ENCODE measurements at places on chromosomes 3 and 15.

- peaks cover 17% of the 10 kb centered on the region for H3K4me1 ChIP-seq
- H3K4me3 ChIP-seq: peak overlapping the region; percentile 56
- no peak for DNase-seq
- H3K36me3 ChIP-seq: no peaks in the 10 kb centered on the region
Measured at GRCh38 chr15:74613089-74613952, 2.3 kb upstream of the CLK3 start.

DNA sequence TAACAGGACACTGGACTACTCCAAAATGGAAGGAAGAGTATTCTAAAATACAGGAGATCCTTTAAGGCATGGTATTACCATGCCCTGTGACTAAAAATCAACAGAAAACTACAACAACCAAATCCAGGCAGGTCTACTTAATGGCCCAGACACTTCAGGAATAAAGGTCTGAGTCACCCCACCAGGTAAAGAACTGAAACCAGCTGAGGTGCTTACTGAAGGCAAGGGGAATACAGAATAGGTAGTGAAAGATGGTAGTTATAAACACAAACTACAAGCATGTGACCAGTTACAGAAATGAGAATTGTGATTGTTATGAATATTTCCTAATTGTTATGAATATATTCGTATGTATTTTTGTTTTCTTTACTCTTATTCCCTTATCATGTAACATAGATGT is 13.4 kb downstream of the IFT57 start:
- no peak for DNase-seq
- peak overlapping the region; percentile 68 for H3K27ac ChIP-seq
- H3K36me3 ChIP-seq: peaks cover 47% of the 10 kb centered on the region
- peaks cover 23% of the 10 kb centered on the region for H3K4me1 ChIP-seq
- no peaks in the 10 kb centered on the region for H3K27me3 ChIP-seq

GRCh38 chr3:30775040-30775439 is 119.4 kb downstream of the GADL1 start:
- no peak overlapping the region for H3K4me3 ChIP-seq
- no peaks in the 10 kb centered on the region for H3K36me3 ChIP-seq
- peaks cover 5% of the 10 kb centered on the region for H3K27me3 ChIP-seq
- no peaks in the 10 kb centered on the region for H3K4me1 ChIP-seq

DNA sequence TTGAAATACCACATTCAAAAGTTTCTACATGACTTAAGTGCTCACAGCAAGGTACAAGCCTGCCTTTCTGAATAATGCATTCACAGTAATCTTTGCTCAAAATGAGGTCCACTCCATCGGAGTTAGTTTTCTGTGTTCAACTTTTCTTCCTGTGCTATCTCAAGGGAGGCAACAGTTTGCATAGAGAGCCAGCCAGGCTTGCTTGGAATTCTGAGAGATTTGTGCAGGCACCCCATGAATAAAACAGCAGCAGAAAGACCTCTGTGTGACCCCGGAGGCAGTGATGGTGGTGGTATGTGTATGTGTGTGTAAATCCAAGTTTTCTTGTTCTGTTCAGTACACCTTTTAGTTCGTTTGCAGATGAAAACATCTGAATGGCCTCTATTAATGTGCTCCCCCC is 124.0 kb downstream of the ADAMTS9 start:
- no peak overlapping the region for H3K27ac ChIP-seq
- H3K36me3 ChIP-seq: no peaks in the 10 kb centered on the region
- H3K4me3 ChIP-seq: no peak overlapping the region

DNA sequence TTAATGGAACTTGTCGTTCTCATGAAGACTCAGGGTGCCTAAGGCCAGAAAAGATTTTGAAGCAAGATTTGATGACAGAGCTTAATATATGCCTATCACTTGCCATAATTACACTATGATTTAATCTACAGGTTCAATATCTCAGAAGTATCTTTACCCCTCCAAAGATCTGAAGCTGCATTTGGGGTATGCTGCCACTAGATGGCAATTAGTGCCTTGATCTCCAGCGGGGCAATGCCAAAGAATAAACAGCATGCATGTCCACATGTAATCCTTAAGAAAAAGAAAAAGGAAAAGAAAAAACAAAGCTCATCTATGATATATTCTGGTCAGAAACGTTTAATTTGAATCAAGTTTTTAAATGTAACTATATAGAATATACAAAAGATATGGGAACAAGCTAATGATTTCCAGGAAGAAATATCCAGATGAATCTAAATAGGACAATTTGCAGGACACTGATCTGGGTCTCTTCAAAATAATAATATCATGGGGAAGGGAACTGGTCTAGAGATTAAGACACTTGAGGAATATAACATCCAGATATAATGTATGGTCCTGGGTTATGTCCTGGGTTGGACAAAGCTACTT is 55.0 kb upstream of the SOX14 start:
- peaks cover 4% of the 10 kb centered on the region for H3K27me3 ChIP-seq
- no peak overlapping the region for H3K27ac ChIP-seq
- no peaks in the 10 kb centered on the region for H3K36me3 ChIP-seq
- no peak for DNase-seq
- no peak overlapping the region for H3K4me3 ChIP-seq

- DNase-seq: no peak
- no peaks in the 10 kb centered on the region for H3K27me3 ChIP-seq
- peak overlapping the region; percentile 68 for H3K4me3 ChIP-seq
- H3K36me3 ChIP-seq: no peaks in the 10 kb centered on the region
- peak overlapping the region; percentile 92 for H3K27ac ChIP-seq
Measured at GRCh38 chr15:99507504-99508310, 58.1 kb upstream of the MEF2A start.

GRCh38 chr3:152385761-152386160 is 117.0 kb downstream of the MBNL1 start:
- H3K4me3 ChIP-seq: no peak overlapping the region
- peaks cover 10% of the 10 kb centered on the region for H3K36me3 ChIP-seq
- H3K27me3 ChIP-seq: no peaks in the 10 kb centered on the region
- peaks cover 37% of the 10 kb centered on the region for H3K4me1 ChIP-seq
- DNase-seq: no peak

DNA sequence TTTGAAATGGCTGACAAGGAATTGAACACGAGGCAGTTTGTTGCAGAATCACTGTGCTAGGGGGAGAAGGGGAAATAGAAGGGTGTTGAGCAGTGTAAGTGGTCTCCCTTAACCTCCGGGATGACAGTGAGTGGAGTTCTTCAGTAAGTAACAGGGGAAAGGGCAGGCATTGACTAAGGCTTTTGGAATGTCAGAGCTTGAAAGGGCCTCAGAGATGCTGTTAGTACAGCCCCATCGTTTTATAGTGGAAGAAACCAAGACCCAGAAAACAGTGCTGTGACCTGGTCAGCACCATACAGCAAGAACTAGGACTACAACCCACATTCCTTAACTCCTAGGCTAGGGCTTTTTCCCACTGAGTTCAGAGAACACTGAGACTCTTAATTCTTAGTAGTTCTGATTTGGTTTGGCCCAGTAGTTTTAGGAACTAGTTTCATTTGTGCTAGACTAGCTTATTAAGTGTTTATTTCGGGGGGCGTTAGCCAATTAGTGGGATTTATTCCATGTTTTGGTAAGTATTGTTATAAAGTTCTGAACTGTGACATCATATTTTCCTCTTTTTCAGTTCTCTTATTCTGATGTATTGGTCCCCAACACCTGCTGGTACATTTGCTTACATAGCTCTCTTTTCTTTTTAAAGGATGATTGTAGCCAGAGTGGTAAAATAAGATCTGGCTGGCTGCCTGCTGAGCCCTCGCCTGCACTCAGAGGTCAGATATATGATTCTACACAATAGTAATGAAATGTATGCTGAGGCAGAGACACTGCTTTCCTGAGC is 34.2 kb downstream of the RAB11A start:
- peaks cover 2% of the 10 kb centered on the region for H3K36me3 ChIP-seq
- peak overlapping the region; percentile 82 for H3K27ac ChIP-seq
- H3K27me3 ChIP-seq: no peaks in the 10 kb centered on the region
- no peak overlapping the region for H3K4me3 ChIP-seq
- peaks cover 22% of the 10 kb centered on the region for H3K4me1 ChIP-seq
- no peak for DNase-seq

DNA sequence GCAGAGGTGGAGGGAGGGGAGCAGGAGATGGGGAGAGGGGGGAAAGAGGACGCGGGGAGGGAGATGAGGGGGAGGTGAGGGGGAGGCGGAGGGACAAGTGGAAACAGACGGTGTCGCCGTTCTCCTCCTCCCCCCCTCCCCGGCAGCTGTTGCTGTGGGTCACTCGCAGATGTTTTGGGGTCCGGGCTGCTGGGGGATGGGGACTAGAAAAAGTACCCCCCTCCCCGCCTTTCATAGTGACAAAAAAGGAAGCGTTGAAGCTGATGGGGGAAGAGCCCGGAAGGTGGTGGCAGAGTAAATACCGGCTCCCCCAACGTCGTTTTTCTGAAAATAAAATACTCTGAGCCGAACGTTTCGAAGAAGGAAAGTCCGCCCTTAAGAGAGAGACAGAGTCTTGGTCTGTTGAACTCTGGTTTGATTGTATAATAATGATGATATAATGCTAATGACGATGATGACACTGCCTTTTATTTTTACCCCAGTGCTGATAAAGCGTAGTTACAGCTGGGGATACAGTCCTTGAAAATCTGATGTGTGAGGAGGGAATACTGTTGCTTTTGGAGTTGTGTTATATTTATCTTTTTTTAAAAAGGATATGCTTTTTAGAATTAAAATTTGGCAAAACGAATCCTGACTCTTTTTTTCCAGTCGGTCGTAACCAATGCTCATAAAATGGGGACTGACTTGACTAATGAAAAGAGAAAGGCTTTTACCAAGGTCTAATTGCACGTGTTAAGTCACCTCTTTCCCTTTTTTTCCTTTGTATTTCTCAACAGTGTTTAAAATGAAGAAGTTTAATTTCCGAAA is 993 bp downstream of the STXBP5L start:
- peaks cover 15% of the 10 kb centered on the region for H3K4me1 ChIP-seq
- H3K27me3 ChIP-seq: peaks cover 22% of the 10 kb centered on the region
- DNase-seq: no peak
- peak overlapping the region; percentile 14 for H3K4me3 ChIP-seq
- peaks cover 2% of the 10 kb centered on the region for H3K36me3 ChIP-seq

GRCh38 chr3:9207116-9207763 is 42.2 kb downstream of the SRGAP3 start:
- peaks cover 8% of the 10 kb centered on the region for H3K27me3 ChIP-seq
- H3K4me1 ChIP-seq: peaks cover 4% of the 10 kb centered on the region
- no peak for DNase-seq
- no peaks in the 10 kb centered on the region for H3K36me3 ChIP-seq
- H3K4me3 ChIP-seq: no peak overlapping the region

GRCh38 chr3:128266453-128266852 is 113.2 kb downstream of the EEFSEC start:
- peaks cover 39% of the 10 kb centered on the region for H3K36me3 ChIP-seq
- H3K27me3 ChIP-seq: no peaks in the 10 kb centered on the region
- no peak overlapping the region for H3K27ac ChIP-seq

DNA sequence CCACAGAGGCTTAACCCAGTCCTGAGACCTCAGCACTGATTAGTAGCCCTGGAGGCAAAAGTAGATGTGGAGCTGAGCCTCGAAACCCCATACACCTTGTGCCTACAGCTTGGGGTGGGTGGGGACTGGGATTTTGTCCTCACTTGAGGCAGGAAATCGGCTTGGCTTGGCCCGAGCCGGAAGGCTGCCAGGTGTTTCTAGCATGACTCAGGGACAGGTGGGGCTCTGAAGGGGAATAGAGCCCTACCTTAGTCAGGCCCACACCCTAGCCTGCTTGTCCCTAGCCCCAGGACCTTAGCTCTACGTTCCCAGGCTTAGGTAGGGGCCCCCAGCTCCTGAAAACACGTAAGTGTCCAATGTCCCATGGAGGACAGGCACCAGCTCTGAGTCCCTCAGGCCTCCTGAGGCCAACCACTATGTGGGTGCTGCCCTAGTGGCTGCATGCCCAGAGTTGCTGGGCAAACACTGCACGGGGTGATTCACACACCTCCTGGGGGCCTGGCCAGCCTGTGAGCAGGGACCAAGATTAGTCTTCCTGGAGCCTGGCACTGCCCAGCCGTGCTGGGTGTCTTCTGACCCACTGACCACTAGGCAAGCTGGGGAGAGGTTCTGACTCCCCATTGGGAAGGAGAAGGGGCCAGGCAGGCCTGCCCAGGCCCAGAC is 3.1 kb downstream of the MST1R start:
- H3K27me3 ChIP-seq: no peaks in the 10 kb centered on the region
- no peak for DNase-seq
- no peak overlapping the region for H3K27ac ChIP-seq
- H3K4me3 ChIP-seq: no peak overlapping the region

DNA sequence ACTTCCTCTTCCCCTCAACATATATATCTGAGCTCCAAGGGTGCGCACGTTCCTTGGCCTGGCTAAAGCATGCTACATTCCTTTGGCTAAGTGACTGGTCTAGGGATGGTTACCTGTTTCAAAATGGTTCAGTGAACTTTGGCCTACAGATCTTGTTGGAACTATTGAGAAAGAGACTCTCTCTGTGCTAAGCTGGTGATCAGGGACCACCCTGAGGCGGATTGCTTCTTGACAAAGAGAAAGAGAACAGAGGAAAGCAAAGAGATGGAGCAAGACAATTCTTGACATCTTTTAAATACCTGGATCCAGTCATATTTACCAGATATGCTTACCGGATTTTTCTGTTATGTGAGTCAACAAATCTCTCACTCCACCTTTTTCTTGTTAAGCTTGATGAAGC is 123.1 kb downstream of the CHST2 start:
- H3K27ac ChIP-seq: no peak overlapping the region
- H3K4me3 ChIP-seq: no peak overlapping the region
- no peaks in the 10 kb centered on the region for H3K36me3 ChIP-seq
- no peaks in the 10 kb centered on the region for H3K4me1 ChIP-seq
- DNase-seq: no peak

DNA sequence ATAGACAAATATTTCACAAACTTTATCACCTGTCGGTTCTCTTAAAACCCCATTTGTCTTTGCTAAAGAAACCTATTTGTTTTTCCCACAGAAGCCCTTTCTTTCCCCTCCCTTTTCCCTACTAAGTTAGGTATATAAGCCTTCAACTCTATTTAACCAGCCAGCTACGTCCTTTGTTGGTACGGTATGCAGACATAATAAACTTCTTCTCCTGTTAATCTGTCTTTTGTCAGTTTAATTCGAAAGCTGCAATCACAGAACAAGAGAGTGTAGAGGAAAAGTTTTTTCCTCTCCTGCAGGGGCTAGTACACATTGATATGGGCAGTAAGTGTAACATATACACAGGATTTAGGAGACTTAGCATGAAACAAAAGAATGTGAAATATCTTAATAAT is 21.9 kb upstream of the C15orf39 start:
- no peak for DNase-seq
- peaks cover 15% of the 10 kb centered on the region for H3K27me3 ChIP-seq
- H3K27ac ChIP-seq: no peak overlapping the region
- peaks cover 11% of the 10 kb centered on the region for H3K4me1 ChIP-seq
- no peaks in the 10 kb centered on the region for H3K36me3 ChIP-seq

GRCh38 chr15:40743921-40744814 is 10.9 kb downstream of the RMDN3 start:
- no peak for DNase-seq
- H3K4me3 ChIP-seq: no peak overlapping the region
- peaks cover 10% of the 10 kb centered on the region for H3K36me3 ChIP-seq
- H3K27me3 ChIP-seq: no peaks in the 10 kb centered on the region

DNA sequence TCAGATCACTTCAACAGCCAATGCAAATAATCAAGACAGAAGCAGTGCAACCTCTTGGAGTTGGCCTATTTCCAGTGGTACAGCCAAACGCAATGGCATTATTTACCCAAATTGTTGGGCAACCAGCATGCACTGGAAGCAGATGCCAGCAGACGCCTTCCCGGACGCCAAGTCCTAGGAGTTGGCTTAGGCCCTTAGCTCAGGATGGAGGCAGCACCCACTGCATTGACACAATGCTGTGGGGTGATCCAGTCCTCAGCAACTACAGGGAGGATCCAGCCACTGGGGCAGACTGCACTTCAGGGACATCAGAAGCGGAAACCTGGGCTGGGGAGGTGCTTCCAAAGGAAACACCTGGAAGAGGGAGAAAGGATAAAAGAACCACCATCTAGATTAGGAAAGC is 290.4 kb downstream of the FAM43A start:
- peak overlapping the region; percentile 91 for H3K27ac ChIP-seq
- peak overlapping the region; percentile 55 for H3K4me3 ChIP-seq
- H3K4me1 ChIP-seq: peaks cover 20% of the 10 kb centered on the region
